NCI-H446 treated with DMSO at 0.1 percent for 48 hours (cell line): ENCODE measurements at places on chromosomes 7 and 10.

- no peak for DNase-seq
These were observed 10.4 kb downstream of the ANLN start for GRCh38 chr7:36400036-36400435.

- DNase-seq = no peak
These were observed 22.8 kb upstream of the ANKRD2 start for GRCh38 chr10:97549587-97550322.

DNA sequence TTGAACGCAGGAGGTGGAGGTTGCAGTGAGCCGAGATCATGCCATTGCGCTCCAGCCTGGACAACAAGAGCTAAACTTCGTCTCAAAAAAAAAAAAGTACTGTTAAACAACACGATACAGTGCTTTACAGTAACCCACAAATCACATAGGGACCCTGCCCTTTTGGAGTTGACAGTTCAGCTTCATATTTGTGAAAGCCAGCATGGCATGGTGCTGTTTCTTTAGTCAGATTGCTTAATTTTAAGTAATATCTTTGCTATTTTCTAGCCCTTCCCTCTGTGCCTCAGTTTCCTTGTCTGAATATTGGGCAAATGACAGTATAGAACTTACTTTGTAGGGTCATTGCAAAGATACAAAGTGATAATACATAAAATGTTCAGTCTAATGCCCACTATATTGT is 4.9 kb downstream of the CDC123 start:
- DNase-seq = no peak

DNA sequence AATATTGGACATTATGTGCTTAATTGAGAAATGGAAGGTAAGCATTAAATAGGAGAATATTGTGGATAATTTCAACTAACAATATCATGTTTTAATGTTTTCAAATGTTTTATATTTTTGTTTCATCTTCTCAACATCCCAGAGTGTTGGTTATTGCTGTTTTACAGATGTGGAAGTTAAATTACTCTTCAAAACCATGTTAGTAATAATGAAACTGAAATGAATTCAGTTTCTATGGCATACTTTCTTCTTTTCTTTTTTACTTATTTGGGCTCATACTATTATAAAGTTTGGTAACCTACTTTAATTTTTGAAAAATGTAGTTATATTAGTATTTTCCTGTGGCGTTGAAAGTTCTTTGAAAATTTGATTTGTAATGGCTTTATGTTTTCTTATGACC is 4.2 kb downstream of the GLRX3 start:
- no peak for DNase-seq

- no peak for DNase-seq
These were observed 186.4 kb downstream of the POLR1F start for GRCh38 chr7:19522486-19522885.

GRCh38 chr10:132667342-132668047 is 118.5 kb downstream of the NKX6-2 start:
- DNase-seq = no peak

DNA sequence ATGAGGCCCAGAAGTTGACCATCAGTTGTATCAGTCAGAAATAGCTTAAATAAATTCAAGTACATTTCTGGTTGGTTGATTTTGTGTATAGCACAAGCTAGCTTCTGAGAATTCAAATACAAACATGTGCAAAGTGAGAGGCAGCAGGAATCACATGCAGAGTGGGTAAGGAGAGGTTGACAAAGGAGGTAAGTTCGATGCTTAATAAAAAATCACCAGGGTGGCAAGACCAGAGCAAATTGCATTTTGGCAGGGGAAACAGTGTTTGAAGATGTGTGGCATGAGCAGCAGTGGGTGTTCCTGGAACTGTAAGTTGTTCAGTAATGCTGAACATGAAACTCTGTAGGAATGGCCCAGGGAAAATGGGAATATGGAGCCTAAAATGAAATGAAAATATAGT is 52.6 kb downstream of the GNAI1 start:
- DNase-seq = no peak

GRCh38 chr7:37738321-37738720 is 54.8 kb downstream of the GPR141 start:
- DNase-seq = no peak

- no peak for DNase-seq
These were observed 498.0 kb upstream of the ZMIZ1 start for GRCh38 chr10:78570633-78571235.

DNA sequence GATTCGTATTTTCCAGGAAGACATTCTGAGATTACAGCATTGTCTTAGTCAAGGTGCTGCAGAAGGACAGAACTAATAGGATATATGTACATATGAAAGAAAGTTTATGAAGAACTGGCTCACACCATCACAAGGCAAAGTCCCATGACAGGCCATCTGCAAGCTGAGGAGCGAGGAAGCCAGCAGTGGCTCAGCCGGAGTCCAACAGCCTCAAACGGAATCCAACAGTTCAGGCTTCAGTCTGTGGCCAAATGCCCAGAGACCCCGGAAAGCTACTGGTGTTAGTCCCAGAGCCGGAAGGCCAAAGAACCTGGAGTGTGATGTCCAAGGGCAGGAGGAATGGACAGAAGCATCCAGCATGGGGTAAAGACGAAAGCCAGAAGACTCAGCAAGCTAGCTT is 4.4 kb upstream of the ZFAND2A start:
- no peak for DNase-seq

DNA sequence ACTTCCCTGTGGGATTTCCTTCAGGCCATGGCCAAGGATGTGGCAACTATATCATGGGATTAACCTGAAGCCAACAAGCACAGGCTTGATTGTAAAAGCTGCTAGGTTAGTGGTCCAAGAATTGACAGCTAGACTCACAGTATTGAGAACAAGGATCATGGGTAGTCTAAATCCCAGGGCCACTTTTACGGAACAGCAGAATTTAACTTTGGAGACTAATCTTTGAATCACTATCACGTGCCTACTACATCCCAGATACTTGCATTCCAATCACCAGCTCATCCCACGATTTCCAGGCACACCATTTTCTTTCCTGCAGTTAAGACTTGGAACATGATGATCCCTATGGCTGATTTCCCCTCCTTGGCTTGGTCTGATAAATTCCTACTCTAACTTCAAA is 65.6 kb upstream of the ADO start:
- no peak for DNase-seq

DNA sequence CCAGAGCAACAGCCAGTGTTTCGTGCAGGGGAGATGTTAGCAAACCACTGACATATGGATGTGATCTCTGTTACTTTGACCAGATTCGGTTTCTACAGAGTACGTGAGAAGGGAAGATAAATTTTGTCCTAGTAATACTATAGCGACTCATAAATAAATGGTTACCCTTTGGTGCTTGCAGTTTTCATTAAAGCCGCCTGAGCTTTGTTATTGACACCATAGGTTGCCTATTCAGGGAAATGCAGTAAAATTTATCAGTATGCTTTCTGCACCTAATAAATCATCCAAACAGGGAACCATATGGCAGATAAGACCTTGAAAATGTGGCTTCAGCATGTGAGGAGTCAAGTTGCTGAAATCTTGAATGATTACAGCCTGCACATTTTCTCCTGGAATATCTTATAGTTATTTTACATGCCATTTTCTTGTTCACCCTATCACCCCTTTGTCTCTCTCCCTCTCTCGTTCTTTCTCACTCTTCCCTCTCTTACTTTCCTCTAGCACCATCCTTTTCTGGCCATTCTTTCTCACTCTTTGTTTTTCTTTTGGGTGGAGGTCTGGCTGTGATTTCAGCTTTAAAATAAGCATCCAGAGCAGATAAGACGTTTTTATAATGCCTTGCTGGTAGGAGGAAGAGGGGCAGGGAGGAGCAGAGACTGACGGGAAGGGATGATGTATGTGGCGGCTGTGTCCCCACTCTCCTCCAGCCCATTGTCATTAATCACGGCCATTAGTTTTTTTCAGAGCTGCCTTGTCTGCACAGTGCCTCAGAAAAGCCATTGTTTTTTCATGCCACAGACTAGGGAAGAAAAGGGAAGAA is 182.5 kb downstream of the LRMDA start:
- DNase-seq = no peak

DNA sequence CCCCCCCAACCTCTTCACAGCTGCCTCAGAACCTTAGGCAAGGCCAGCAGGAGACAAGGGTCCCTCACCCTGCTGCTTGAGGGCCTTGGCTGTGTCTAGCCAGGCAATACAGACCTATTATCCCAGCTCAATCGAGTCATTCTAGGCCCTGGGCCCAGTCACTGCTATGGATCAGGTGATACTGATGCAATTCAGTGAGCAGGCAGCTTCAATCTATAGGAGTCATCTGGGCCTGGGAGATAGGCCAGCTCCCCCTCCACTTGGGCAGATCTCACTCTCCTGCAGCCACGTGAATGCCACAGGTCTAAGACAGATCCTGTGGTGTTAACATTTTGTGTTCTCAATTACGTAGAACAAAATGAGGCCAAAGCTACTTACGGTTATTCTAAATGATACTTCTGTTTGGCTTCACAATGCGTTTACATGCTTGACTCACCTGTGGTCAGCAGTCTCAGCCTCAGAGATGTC is 68.0 kb upstream of the LRRC4 start:
- no peak for DNase-seq

DNA sequence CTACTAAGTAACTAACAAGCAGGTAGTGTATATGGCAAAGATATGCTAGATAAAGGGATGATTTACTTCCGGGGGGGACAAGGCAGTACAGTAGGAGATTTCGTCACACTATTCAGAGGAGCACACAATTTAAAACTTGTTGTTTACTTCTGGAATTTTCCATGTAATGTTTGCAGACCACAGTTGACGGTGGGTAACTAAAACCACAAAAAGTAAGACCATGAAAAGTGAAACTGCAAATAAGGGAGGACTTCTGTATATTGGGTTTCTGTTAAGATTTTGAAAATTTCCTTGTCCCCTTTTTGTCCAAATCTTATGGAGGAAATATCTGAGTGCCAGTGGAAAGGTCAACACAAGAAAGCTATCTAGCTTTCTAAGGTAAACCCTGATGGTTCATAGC is 170.0 kb downstream of the ELAPOR2 start:
- no peak for DNase-seq

GRCh38 chr7:37558320-37559096 is 109.8 kb upstream of the ELMO1 start:
- no peak for DNase-seq

DNA sequence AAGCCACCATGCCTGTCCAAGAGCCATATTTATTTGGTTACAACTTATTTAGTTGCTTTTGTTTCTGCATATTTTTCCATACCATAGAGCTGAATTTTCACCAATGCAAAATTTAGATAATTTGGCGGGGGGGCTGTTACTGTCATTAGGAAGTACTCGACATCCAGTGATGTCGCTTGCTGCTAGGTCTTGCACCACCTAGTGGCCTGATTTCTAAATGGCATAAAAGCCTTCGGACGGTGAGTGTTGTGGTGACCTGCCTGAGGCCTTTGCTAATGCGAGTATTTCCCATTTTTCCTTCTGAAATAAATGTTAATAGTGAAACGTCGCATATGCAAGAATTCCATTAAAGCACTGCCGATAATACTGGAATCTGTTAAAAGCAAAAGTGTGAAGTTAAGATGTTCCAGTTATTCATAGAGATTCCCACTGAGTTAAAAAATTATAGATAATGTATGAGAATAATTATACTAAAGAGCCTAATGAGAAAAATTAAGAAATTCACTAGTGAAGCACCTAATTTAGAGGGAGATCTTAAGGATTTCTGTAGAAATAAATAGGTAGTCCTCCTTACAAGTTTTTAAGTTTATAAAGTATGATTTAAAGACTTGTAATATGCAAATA is 86.1 kb upstream of the DNAJB6 start:
- no peak for DNase-seq

DNA sequence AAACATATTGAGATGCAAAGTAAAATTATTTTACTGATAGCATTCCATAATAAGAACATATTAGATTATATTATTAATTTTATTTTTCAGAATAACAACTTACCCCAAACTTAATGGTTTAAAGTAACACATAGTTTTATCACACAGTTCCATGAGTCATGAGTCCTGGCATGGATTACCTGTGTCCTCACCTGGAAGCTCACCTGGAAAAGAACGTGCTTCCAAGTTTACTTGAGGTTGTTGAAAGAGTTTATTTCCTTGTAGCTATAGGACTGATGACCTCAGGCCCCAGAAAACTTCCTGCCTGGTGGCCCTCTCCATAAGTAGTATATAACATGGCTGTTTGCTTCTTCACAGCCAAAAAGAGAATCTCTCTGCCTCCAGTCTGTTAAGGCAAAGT is 254.6 kb downstream of the TFEC start:
- no peak for DNase-seq

- DNase-seq = no peak
These were observed 92.0 kb upstream of the BMPER start for GRCh38 chr7:33813331-33813730.

- no peak for DNase-seq
These were observed 52.3 kb upstream of the MYL10 start for GRCh38 chr7:101681170-101682007.

GRCh38 chr7:11168650-11169170 is 195.0 kb downstream of the PHF14 start:
- DNase-seq = peak; percentile 6

GRCh38 chr10:11865561-11865960 is 42.4 kb downstream of the PROSER2 start:
- no peak for DNase-seq

DNA sequence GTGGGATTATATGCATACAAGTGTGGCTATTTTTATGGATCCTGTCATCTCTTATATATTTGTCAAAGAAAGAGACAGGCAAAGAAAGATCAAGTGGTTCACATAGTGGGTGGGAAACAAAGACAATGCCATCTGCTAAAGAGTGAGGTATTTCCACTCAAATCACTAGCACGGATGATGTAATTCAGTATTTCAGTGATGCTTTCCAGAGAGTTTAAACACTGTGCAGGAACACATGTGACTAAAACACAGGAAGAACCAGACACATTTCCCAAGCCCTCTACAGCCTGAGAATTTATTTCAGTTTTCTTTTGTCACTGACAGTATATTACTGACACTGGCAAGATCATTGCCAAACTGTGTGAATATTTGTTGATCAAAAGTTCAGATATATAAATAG is 885.7 kb upstream of the CELF2 start:
- no peak for DNase-seq

DNA sequence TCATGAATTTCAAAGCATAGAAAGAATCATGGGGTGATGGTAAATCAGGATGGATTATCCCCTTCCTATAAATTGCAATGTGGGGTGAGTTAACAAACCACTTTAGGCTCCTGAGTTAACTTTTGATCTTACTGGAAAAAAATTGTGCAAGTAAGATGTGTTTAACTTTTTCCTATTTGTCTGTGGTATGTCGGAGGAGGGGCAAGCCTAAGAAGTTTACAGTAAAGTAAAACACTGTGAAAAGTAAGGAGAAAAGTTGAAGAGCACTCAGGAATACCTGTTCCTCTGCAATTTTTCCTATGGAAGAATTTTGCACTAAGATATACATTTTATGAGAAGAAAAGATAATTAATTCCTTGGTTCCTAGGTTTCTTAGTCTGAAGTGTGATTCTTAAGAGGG is 44.4 kb downstream of the IFIT5 start:
- no peak for DNase-seq

DNA sequence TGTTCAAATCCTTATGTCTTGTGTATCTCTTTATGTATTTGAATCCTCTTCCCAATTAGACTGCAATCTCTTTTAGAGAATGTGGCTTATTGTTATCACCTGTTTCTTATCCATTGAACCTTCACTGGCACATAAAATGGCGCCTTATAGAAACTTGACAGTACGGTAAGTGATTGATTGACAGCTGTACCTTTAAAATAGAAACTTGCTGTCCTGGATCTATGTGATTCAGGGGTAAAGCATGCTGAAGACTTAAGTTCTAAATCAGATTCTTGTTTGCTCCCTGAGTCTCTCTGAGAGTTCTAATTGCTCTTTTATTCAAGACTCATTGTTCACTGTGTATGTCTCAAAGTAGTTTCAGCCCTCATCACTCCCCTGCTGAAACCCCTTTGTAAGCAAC is 91.3 kb downstream of the CACNB2 start:
- DNase-seq = no peak
